ENCODE measurements at places on chromosomes 6 and 20.

DNA sequence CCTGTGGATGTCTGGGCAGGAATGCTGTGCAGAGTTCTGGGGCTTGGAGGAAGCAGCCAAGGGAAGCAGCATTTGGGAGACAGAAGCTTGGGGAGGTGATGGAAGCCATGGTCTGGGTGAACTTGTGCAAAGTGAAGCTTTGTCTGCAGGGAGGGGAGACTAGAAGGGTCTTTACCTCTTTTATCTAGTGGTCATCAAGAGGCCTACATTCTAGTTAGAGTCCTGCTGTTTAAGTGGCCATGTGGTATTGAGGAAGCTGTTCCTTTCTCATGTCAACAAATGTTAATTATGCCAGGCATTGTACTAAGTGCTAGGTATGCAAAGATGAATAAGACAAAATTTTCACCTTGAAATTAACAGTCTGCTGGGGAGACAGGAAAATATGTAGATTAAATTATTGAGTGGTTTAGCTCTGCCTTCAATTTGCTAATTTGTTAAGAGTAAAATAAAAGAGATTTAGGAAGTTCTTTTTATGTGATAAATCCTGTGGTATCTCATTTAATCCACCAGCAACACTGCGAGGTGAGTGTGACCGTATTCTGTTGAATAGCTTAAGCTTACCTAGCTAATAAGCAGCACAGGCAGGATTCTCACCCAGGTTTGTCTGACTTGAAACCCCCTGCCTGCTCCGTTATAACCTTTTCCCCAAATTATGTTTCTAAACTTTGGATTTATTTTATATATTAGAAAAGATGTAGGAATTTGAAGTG, 43.1 kb downstream of the ARID1B start:
- no peak for DNase-seq

DNA sequence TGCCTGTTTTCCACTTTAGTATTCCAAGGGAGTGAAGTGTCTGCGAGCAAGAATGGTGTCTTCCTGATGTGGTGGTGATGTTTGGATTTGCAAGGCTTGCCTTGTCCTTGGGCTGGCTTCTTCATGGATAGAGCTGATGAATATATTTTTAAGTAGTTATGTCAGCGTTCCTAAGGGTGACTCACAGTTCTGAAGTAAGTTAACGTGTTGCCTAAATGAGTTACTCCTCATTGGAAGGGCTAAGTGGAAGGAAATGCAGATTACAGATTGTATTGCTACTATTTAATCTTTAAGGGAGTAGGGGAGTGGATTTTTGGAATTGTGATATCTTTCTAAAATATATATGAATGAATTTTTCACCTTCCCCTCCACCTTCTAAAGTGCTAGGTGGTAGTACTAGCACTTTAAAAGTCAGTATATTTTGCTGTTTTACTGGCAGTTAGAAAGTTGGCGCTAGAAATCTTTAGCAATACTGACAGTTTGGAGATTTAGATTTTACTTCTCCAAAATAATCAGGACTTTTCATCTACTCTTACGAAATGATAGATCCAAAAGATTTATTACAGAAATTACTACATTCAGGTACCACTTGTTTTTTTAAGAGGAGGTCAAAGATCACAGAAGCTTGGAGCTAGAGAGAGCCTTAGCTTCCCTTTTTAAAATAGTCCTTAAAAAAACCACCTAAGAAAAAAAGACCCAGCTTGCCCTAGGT, 197.4 kb downstream of the JARID2 start:
- no peak for DNase-seq

GRCh38 chr20:14561741-14562221, 224.4 kb upstream of the FLRT3 start:
- DNase-seq, result no peak

DNA sequence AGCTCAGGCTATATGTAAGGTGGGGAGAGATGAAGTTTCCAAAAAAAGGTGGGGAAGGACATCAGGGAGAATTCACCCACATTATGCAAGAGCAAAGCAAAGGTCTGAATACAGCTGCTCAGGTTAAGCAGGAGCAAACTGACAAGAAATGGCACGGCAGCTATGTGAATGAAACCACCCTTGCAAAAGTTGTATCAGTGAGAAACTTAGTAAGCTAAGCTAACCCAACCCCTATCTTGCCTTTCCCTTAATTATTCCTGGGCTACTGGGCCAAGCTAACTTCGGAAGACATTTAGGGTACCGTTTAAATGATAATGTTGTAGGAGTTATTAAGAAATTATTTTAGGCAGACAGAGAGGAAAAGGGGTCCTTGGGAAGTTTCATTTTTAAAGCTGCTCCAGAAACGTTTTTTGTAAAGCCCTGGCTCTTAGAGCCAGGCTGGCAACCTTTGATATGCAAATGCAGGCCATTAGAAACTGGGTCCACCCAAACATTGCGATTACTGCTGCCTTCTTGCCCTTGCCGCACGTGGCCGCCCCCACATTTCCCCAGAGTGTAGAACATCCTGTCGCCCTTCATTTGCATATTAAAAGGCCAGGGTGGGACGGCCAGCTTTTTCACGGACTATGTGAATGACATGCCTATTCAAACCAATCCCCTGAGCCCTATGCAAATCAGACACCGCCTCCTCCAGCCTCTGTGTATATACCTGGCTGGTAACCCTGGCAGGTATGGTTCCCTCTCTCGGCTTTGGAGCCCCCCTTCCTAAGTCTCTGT, 60.5 kb upstream of the SAMD5 start:
- DNase-seq, result no peak

- no peak for DNase-seq
Measured at GRCh38 chr6:157841211-157841840, 18.3 kb downstream of the SNX9 start.

- DNase-seq, result no peak
Measured at GRCh38 chr6:69894578-69895347, 28.4 kb downstream of the COL19A1 start.

- DNase-seq, result no peak
Measured at GRCh38 chr6:170058878-170059485, 231.9 kb downstream of the DLL1 start.

- no peak for DNase-seq
Measured at GRCh38 chr20:61112515-61112914, 139.5 kb upstream of the CDH4 start.

- DNase-seq, result no peak
Measured at GRCh38 chr6:109034526-109034925, 60.1 kb downstream of the SESN1 start.

DNA sequence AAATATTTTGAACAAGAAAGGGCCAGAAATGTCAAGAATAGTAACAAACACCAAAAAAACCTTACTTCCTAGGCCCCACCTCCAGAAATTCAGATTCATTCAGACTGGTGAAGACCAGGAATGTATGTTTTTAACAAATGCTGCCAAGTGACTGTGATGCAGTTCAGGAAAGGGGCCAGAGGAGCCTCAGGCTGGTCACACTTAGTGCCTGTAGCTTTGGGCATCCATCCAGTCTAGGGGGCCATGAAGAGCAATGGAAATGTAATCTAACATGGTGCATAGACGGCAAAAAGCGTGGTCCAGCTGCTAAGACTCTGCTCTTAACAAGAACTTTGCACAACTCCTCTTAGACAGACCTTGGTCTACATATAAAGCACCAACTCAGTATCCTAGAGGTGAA, 7.1 kb downstream of the GJA1 start:
- no peak for DNase-seq

DNA sequence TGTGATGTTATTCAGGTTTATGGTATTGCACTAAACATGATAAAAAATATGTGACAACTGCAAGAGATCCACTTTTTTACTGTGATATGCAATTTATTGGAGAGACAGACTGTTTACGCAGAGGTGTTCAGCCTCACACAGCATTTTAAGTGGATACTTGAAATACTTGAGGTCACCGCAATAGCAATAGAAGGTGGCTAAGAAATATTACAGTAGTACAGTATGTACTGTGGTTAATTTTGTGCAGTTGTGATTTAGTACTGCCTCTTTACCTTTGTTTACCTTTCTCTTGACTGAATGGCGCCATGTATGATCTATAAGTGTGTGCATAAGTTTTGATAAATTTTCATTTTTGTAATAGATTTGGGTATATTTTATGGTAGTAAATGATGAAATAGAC, 17.4 kb downstream of the MACROD2 start:
- no peak for DNase-seq

GRCh38 chr6:41460742-41461336, 85.3 kb upstream of the FOXP4 start:
- DNase-seq, result no peak

- DNase-seq, result no peak
Measured at GRCh38 chr6:118514689-118515088, 33.4 kb upstream of the PLN start.

GRCh38 chr6:158207422-158207788, 39.3 kb downstream of the GTF2H5 start:
- no peak for DNase-seq

- no peak for DNase-seq
Measured at GRCh38 chr20:49039854-49040253, 6.3 kb upstream of the CSE1L start.
